ENCODE measurements at places on chromosomes 2 and 18. TPM values are rescaled to one million over a fixed set of nuclear protein-coding genes. Genes with fewer than 3 reads are reported as not detected.

DNA sequence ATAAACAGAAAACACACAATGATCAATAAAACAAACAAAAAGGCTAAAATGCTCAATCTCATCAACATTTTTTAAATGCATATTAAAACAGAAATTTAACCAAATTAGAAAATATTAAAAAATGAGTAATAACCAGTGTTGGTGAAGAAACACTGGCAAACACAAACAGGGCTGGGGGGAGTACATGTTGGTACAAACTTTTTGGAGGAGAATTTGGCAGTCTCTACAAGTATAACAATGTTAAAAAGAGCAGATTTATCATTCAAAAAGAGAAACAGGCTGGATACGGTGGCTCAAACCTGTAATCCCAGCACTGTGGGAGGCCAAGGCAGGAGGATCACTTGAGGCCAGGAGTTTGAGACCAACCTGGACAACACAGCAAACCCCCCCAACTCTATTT lies 13.9 kb downstream of the MOB1A start:
- peaks cover 95% of the 10 kb centered on the region for H3K36me3 ChIP-seq
- DNase-seq, result no peak
- H3K4me3 ChIP-seq, result no peak overlapping the region
- no peak overlapping the region for H3K27ac ChIP-seq

DNA sequence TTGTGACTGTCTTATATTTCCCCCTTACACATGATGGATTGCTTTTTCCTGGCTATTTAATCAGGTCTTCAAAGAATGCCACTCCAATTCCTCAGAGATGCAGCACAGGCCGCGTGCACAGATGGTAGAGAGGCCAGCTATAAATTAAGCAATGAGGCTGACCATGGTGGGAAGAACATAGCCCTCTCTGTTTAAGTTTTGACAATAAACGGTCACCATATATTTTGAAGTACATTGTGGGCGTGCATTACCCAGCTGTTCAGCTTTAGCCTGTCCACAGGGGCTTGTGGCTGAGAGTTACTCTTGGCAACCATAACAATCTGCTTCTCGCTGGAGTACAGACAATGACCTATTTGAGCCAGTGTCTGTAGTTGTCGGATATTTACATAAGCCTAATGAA lies 730.8 kb downstream of the DCC start:
- no peaks in the 10 kb centered on the region for H3K36me3 ChIP-seq
- H3K4me3 ChIP-seq, result no peak overlapping the region
- no peak for DNase-seq
- no peak overlapping the region for H3K27ac ChIP-seq

GRCh38 chr2:8371653-8372052 lies 310.2 kb upstream of the ID2 start:
- H3K4me3 ChIP-seq, result no peak overlapping the region
- no peaks in the 10 kb centered on the region for H3K4me1 ChIP-seq
- H3K36me3 ChIP-seq, result no peaks in the 10 kb centered on the region

GRCh38 chr2:187523325-187523724 lies 30.9 kb downstream of the TFPI start:
- no peak for DNase-seq
- no peak overlapping the region for H3K4me3 ChIP-seq
- no peaks in the 10 kb centered on the region for H3K4me1 ChIP-seq
- no peaks in the 10 kb centered on the region for H3K36me3 ChIP-seq
- no peak overlapping the region for H3K27ac ChIP-seq

DNA sequence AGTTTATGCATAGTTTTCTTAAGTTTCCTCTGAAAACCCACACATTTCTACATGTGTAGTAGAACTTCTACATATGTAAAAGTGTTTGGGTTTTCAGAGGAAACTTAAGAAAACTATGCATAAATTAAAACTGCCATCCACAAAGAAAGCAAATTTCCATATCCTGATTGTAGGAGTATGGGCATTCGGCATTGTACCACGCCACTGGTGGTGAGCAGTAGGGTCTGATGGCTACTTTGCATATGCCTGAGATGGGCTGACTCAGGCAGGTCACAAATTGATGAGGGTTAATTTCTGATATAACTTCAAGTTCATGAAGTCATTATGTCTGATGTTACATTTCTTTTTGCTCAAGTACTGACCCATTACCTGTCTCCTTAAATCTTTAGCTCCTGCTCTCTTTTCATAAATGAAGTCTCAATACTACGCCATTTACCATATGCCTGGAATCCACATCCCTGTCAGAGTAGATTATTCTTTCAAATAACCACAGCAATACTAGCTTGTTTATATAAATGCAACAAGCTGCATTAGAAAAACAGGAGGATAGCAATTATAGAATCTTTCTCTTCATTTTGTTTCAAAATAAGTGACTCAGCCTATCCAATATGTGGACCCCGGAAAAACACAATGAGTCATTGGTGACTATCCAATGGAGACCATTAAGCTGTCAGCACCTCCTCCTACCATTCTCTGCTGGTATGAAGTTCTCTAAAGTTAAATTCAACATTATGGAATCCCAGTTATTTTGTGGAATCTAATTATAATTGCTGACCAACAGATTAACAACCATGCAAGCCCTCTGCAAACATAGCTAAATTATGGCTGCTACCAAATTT lies 355.2 kb upstream of the UBE2E3 start:
- H3K27me3 ChIP-seq, result no peaks in the 10 kb centered on the region
- H3K4me1 ChIP-seq, result no peaks in the 10 kb centered on the region
- H3K27ac ChIP-seq, result no peak overlapping the region
- no peaks in the 10 kb centered on the region for H3K36me3 ChIP-seq
- no peak for DNase-seq

DNA sequence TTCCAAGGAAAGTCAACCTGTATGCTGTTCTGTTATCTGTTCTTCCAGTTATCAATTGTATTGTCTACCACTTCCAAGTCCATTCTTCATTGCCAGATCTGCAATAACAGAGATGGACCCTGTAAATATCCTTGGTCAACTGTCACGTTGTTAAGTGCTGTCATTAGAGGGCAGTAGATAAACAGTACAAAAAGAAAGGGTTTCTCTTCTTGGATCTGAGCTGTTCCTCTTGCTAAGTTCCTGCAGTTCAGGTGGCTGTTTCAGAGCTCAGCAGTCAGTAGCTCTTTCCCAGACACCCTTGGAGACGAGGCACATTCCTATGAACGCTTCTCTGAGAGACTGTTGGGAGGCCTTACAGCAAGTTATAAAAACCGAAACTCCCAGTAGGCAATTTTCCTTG lies 957.1 kb upstream of the CHAC2 start:
- H3K4me3 ChIP-seq, result no peak overlapping the region
- no peaks in the 10 kb centered on the region for H3K36me3 ChIP-seq
- no peak overlapping the region for H3K27ac ChIP-seq
- no peaks in the 10 kb centered on the region for H3K4me1 ChIP-seq

DNA sequence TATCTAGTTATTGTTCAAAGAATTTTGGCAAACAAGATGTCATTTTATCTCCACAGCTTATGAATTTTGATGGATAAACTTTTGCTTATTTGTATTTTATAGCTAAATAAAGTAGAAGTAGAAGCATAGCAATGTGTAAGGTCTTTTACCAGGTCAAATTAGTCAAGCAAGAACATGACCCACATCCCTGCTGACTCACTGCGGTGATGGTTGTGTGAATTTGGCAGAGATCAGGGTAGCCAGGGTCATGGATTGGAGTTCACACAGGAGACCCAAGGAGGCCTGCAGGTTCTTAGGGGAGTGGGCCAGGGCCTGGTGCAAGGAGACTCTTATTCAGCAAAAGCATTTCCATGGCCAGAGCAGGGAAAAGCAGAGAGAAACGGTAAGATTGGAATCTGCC lies 18.7 kb downstream of the SP140 start:
- no peaks in the 10 kb centered on the region for H3K27me3 ChIP-seq
- H3K36me3 ChIP-seq, result peaks cover 79% of the 10 kb centered on the region
- no peak for DNase-seq
- no peak overlapping the region for H3K4me3 ChIP-seq
- no peak overlapping the region for H3K27ac ChIP-seq
- no peaks in the 10 kb centered on the region for H3K4me1 ChIP-seq

DNA sequence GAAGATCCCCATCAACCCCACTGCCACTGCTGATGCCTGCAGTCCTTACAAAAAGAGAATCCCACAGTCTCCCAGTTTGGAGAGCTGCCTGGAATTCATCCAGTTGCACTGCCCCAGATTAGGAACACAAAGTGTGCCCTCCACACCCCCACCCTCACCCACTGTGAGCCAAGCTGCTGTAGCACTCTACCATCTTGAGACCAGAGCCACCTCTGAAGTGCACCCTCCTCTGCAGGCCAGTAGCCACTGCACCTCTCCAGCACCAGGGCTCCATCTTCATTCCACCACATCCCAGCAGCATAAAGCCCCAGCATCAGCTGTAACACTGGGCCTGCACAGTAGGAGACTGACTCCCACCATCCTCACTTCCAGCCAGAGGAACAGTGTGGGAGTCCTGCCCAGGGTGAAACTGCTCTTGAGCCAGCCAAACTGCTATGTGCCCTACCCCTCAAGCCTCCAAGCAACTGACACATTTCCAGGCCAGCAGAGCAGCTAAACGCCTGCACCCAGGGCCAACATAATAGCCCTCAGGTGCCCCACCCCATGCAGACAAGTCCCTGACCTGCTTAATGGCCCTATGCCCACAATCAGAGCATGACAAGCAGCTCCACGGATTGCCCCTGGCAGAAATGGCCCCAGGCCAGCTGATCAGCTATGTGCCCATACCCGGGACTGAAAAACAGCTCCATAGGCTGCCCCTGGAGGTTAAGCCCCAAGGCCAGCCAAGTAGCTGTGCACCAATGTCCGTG lies 206.0 kb downstream of the ATAD2B start:
- no peak overlapping the region for H3K27ac ChIP-seq
- H3K36me3 ChIP-seq, result peaks cover 12% of the 10 kb centered on the region
- no peaks in the 10 kb centered on the region for H3K4me1 ChIP-seq
- DNase-seq, result no peak

- no peaks in the 10 kb centered on the region for H3K36me3 ChIP-seq
- no peak overlapping the region for H3K27ac ChIP-seq
- no peaks in the 10 kb centered on the region for H3K4me1 ChIP-seq
- no peaks in the 10 kb centered on the region for H3K27me3 ChIP-seq
- no peak for DNase-seq
- no peak overlapping the region for H3K4me3 ChIP-seq
Measured at GRCh38 chr2:26471766-26472706, 5.9 kb downstream of the OTOF start.

GRCh38 chr18:51083398-51083797 lies 53.4 kb downstream of the SMAD4 start:
- H3K27ac ChIP-seq, result no peak overlapping the region
- peaks cover 59% of the 10 kb centered on the region for H3K36me3 ChIP-seq
- no peak for DNase-seq
- H3K27me3 ChIP-seq, result no peaks in the 10 kb centered on the region
- no peaks in the 10 kb centered on the region for H3K4me1 ChIP-seq

DNA sequence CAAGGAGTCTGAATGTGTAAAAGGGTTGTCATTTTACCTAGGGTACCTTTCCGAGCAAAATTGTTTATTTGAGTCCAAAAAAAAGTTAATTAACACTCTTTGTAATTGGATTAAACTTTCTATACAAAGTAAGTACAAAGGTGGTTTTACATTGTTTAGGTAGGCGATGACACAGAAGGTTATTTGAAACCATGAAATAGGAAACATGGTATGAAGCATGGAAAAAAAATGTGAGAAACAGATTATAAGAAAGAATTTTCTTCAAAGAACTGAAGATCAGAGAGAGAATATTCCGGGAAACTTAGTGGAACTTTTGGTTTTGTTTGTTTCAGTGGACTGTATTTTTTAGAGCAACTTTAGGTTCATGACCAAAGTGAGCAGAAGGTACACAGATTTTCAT lies 32.7 kb downstream of the CARF start:
- peaks cover 13% of the 10 kb centered on the region for H3K36me3 ChIP-seq
- H3K27ac ChIP-seq, result no peak overlapping the region
- DNase-seq, result no peak
- no peaks in the 10 kb centered on the region for H3K27me3 ChIP-seq

- DNase-seq, result no peak
- no peaks in the 10 kb centered on the region for H3K36me3 ChIP-seq
- no peak overlapping the region for H3K27ac ChIP-seq
Measured at GRCh38 chr2:70641263-70641784, 87.7 kb upstream of the TGFA start.

DNA sequence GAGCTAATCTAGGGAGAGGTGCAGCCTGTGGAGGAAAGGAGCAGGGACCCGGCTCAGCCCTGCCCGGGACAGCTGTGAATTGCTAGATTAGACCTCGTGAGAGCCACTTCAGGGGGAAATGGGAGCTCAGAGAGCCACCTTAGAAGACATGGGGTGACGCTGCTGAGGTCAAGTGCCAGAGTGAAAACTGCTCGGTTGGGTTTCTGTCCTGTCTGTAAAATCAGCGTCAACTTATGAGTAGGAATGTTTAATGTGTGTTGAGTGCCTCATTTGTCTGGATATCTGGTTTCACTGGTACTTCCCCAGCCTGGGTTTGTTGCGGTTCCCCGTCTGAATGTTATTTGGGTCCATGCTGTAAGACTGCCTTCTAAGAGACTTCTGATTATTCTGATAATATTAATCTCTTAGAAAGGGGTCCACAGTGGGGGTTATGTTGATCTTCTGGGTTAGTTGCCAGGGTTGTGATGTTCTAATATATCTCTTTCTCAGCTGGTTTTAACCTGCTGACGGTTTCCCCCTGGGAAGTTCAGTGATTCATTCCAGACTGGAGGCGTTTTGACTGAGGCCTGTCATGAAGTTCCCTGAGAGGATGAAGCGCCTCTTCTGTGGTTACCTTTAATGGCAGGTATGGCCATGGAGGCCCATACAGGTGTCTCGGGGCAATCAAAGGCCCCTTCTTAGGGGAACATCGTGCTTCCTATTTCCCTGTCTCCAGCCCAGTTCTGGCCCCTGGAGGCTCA lies 175.9 kb downstream of the SH3RF3 start:
- no peak for DNase-seq
- no peaks in the 10 kb centered on the region for H3K4me1 ChIP-seq
- no peaks in the 10 kb centered on the region for H3K27me3 ChIP-seq
- no peak overlapping the region for H3K27ac ChIP-seq

DNA sequence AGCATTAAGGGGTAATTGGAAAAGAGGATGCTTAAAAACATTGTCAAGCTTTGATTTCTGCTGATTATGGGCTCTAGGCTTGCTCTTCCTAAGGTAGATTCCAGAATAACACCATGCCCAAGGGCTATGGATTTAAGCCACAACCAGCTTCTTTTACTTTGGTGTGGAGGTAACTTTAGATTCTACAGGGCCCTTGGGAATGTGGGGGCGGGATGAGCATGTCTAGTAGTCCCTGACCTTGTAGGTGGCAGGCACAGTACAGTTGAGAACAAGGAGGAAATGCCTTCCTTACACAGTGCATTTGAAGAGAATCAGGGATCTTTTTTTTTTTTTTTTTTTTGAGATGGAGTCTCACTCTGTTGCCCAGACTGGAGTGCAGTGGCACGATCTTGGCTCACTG lies 364.2 kb downstream of the NYAP2 start:
- no peak for DNase-seq
- no peaks in the 10 kb centered on the region for H3K27me3 ChIP-seq

GRCh38 chr2:45255563-45255962 lies 246.3 kb upstream of the SIX2 start:
- H3K4me3 ChIP-seq, result no peak overlapping the region
- H3K27ac ChIP-seq, result no peak overlapping the region
- no peaks in the 10 kb centered on the region for H3K27me3 ChIP-seq
- H3K4me1 ChIP-seq, result no peaks in the 10 kb centered on the region

The PIEZO2 gene
- total RNA-seq, result not detected

The CCDC85A gene
- total RNA-seq, result not detected

The GAREM2 gene
- total RNA-seq, result 4.0 TPM

The PLCD4 gene
- total RNA-seq, result 0.12 TPM

The NDC80 gene
- 20.3 TPM for total RNA-seq

The CNDP1 gene
- total RNA-seq, result 0.15 TPM

The GPR45 gene
- total RNA-seq, result not detected

The ZNF892 gene
- total RNA-seq, result 2.0 TPM

Measured in CD4-positive, CD25-positive, alpha-beta regulatory T cell (primary cell).